ENCODE measurements at places on chromosomes 2 and 18.

GRCh38 chr18:76167845-76168621 is 327.0 kb downstream of the ZNF516 start:
- no peak for DNase-seq

DNA sequence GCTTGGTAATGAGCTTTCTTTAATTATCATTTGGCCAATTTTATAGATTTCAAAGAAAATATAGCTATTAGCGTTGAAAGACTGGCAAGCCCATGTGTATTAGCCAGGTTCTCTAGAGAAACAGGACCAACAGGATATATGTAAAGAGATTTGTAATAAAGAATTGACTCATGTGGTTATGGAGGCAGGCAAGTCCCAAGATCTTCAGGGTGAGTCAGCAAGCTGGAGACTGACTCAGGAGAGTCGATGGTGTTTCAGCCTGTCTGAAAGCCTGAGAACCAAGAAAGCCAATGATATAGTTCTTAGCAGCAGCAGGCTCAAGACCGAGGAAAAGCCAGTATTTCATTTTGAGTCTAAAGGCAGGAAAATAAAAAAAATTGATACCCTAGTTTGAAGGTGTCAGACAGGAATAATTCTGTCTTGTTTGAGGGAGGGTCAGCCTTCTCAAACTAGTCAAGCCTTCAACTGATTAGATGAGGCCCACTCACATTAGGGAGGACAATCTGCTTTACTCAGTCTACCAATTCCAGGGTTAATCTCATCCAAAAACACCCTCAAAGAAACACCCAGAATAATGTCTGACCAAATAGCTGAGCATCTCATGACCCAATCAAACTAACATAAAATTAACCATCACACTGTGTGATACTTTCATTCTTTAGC is 78.3 kb upstream of the CRIM1 start:
- no peak for DNase-seq

DNA sequence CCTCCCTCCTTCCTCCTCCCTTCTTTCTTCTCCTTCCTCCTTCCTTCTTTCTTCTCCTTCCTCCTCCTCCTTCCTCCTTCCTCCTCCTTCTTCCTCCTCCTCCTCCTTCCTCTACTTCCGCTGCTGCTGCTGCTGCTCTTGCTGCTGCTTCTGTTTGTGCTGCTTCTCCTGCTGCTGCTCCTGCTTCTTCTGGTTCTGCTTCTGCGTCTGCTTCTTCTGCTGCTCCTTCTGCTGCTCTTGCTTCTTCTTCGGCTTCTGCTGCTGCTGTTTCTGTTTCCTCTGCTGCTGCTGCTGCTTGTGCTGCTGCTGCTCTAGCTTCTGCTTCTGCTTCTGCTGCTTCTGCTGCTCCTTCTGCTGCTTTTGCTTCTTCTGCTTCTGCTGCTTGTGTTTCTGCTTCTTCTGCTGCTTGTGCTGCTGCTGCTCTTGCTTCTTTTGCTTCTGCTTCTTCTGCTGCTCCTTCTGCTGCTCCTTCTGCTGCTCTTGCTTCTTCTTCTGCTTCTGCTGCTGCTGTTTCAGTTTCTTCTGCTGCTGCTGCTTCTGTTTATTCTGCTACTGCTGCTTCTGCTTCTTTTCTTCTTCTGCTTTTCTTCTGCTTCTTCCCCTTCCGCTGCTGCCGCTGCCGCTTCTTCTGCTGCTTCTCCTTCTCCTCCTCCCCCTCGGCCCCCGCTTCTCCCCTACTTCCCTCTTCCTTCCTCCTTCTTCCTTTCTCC is 8.6 kb downstream of the SNRNP27 start:
- DNase-seq = peak; percentile 56

DNA sequence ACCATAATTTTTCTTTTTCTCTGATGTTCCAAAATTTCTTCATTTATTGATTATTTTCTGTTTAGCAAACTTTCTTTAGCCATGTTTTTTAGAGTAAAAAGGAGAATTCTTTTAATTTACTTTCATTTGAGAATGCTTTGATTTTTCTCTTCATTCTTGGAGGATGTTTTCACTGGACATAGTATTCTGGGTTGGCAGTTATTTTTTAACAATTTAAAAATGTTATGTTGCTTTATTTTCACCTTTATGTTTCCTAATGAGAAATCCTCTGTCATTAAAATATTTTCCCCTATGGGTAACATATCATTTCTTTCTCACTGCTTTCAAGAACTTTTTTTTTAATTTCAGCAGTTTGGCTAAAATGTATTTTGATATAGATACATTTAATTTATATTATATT is 631.4 kb upstream of the CDH2 start:
- no peak for DNase-seq

- DNase-seq = no peak
Measured at GRCh38 chr2:31404302-31404701, 10.2 kb downstream of the XDH start.

DNA sequence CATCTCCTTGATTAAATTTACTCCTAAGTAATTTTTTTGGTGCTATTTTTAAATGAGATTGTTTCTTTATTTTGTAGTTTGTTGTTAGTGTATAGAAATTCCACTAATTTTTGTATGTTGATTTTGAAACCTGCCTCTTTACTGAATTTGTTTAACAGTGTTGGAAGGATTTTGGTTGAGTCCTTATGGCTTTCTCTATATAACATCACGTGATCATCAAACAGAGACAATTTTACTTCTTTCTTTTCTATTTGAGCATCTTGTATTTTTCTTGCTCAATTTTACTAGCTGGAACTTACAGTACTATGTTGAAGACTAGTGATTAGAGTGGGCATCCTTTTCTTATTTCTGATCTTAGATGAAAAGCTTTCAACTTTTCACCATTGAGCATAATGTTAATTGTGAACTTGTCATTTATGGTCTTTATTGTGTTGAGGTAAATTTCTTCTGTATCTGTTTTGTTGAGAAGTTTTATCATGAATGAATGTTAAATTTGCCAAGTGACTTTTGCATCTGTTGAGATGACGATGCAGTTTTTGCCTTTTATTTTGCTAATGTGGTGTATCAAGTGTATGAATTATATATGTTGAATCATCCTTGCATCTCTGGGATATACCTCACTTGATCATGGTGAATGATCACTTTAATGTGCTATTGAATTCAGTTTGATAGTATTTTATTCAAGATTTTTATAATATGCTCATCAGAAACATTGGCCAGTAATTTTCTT is 645.3 kb upstream of the DDX18 start:
- no peak for DNase-seq

- no peak for DNase-seq
Measured at GRCh38 chr2:196434217-196434616, 205.3 kb upstream of the CCDC150 start.
